ENCODE measurements at places on chromosomes 1 and 21.

GRCh38 chr1:208309771-208310170 is 65.6 kb upstream of the PLXNA2 start:
- no peak for DNase-seq

DNA sequence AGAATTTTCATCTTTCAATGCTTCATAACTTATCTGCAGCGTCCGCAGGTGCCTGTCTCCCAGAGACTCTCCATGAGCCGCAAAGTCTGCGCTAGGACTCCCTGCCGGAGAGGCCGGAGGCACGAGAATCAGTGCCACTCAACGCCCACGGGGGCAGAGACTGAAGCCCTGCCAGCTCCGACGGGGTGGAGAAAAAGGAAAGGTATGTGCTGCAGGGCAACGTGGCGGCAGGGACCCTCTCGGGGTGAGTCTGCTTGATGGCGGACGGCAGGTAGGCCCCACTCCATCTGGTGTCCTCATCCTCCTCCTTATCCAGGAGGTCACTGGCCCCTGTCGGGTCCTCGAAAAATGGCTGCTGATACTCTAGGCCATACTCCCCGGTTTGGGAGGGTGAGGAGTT is 21.9 kb upstream of the MRPS14 start:
- no peak for DNase-seq

- DNase-seq: no peak
Measured at GRCh38 chr1:90204023-90204590, 209.2 kb downstream of the ZNF326 start.

DNA sequence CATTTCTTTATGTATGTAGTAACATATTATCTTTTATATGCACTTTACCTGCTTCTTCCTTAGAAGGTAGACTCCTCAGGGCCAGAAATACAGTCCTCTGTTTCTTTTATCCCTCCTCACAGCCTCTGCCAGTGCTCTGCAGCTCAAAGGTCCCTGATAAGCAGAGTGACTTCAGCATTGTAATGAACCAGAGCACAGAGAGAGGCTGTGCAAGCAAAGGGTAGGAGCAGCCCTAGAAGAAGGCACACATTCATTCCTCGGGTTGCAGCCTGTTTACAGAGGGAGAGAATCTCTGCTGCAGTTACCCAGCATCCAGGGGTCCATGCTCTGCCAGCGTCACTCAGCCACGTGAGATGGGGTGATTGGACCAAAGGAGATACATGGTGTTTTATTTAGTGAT is 101.1 kb downstream of the RHOU start:
- DNase-seq: no peak

GRCh38 chr21:42248783-42249597 is 30.1 kb downstream of the ABCG1 start:
- DNase-seq: no peak

DNA sequence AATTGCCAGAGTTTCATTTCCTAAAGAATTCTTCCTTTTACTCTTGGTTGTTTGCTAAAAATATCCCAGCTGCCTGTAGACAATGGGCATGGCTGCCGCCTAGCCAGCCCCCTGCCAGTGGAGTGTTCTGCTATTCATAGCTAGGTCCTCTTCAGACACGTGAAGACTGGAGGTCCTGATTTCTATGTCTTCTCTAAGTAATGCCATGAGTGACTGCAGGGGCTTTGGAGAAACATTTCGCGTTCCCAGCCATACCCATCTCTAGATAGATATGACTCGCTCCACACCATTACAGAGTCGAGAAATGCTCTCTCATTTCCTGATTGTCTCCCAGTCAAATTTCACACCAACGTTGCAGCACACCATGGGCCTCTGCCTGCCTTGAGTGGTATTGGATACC is 99.5 kb upstream of the BACE2 start:
- no peak for DNase-seq

DNA sequence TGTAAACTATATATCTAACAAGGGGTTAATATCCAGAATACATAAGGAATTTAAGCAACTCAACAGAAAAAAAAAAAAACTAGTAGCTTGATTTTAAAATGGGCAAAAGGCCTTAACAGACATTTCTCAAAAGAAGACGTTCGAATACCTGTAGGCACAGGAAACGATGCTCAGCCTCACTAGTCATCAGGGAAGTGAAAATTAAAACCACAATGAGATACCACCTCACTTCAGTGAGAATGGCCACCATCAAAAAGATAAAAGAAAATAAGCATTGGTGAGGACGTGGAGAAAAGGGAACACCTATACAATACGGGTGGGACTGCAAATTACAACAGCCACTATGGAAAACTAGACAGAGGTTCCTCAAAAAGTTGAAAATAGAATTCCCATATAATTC is 37.3 kb downstream of the NPHP4 start:
- DNase-seq: no peak

DNA sequence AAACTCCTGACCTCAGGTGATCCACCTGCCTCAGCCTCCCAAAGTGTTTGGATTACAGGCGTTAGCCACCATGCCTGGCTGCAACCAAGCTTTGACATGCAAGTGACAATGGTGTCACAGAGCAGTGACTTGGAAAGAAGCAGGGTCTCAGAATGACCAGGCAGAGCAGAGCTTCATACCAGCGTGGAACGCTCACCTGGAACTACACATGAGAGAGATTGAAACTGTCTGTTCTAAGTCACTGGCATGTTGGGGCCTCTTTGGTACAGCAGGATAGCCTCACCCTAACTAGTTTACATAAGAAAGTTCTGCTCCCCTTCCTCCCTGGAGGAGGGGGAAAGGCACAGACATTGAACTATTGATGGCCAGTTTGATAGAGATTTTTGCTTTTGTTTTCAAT is 47.5 kb upstream of the ITPKB start:
- no peak for DNase-seq

DNA sequence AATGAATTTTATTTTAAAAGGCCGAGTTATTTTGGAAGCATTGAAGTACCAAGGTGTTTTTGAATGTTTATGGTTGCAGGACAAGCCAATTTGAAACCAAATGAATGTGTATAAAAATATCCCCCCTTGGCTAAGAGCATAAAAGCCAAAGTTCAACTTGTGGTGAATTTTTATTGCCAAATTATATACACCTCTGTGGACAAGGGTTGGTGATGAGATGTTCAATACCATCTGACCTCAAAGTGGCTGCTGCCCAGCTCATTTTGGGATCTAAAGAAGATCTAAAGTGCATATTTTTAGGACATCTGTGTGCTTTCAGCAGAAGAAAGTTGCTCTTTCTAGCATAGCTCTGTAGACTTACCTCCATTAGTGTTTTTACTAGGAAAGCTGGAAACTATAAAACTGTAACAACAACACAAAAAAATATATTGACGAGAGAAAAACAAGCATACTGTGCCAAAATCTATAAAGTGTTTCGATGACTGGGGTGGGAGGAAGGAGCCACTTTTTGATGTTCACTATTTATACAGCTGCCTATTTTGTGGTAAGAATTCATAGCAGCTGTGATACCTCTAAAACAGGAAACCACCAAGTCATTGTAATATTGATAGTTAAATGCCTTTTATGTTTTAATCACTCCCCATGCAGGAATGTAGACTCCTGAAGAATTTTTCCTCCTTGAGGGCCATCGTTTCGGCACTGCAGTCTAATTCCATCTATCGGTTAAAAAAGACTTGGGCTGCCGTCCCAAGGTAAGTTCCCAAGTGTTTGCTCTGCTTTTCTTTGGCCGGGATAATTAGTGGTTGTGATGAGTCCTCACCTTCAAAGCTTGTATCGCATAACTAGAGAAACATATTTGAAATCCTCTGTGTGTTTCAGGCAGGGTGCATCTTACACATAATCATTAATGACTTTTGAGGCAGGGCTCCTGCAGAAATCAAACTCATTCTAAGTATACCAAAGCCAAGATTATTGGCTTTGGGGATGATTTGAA is 83.2 kb downstream of the RGL1 start:
- no peak for DNase-seq

GRCh38 chr1:55749975-55750627 is 534.9 kb upstream of the USP24 start:
- no peak for DNase-seq

GRCh38 chr1:100366209-100366525 is 13.9 kb downstream of the CDC14A start:
- no peak for DNase-seq

DNA sequence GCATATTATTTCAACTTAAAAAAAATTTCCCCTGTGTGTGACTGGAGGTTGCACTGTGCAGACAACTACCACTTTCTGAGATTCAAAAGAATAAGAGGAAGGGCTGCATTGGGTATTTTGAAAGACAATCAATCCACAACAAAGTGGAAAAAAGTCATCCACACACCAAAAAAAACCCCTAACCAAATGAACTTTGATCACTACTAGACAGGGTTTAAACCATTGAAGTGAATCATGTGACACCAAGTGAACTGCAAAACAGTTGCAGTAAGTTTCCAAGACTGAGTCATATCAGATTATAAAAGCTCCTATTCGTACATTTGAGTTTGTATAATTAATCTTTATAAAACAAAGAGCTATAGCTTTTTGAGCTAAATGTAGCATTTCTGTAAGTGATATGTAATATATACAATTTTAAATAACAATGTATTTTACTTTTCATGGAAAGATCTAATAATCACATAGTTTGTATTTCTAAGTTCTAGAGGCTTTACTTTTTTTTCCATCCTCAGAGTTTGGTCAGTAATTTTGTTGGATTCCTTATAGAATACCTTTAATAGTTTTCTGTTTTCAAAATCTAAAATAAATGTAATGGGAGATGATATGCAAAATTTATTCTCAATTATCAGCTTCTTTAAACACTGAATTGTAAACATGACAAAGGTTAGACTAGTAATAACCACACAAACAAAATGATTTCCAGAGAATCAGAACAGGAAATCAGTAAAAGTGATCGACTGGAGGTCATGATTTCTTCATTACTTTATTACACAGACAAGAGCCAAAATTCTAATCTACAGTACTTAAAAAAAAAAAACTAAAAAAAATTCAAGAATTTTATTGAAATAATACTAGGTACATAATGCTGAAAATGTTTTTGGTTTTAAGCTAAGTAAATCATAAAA is 50.5 kb upstream of the GFI1 start:
- no peak for DNase-seq

DNA sequence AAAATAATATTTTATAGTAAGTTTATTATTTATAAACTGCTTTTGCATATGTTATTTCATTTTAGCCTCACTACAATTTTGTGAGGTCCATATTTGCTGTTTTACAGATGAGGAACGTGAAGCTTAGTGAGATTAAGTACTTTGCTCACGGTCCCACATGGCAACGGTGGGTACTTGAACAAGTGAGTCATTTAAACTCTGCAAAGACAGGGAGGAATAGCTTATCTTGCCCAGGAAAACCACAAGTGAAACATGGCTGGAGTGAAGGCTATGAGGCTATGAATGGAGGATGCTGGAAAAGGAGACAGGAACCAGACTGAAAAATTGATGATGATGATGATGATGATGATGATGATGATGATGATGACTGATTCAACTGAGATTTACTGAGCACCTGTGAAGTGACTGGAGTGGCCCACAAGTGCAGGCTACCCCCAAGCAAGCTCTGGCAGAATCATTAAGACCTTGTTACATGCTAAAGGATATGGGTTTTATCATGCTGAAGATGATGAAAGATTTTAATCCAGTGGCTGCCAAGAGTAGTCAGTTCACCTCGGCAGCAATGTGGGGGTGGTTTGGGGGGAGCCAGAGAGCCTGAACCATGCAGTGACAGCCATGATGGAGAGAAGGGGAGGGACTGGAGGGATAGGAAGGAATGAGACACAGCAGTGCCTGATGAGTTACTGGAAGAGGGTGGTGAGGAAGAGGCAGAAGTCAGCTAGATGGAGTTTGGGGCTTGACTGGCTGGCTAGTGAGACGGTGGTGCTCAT is 1.4 kb upstream of the ABCA4 start:
- no peak for DNase-seq

- DNase-seq: no peak
Measured at GRCh38 chr1:248793592-248793991, 32.1 kb downstream of the SH3BP5L start.

GRCh38 chr1:153611356-153611755 is 1.6 kb downstream of the S100A16 start:
- no peak for DNase-seq

DNA sequence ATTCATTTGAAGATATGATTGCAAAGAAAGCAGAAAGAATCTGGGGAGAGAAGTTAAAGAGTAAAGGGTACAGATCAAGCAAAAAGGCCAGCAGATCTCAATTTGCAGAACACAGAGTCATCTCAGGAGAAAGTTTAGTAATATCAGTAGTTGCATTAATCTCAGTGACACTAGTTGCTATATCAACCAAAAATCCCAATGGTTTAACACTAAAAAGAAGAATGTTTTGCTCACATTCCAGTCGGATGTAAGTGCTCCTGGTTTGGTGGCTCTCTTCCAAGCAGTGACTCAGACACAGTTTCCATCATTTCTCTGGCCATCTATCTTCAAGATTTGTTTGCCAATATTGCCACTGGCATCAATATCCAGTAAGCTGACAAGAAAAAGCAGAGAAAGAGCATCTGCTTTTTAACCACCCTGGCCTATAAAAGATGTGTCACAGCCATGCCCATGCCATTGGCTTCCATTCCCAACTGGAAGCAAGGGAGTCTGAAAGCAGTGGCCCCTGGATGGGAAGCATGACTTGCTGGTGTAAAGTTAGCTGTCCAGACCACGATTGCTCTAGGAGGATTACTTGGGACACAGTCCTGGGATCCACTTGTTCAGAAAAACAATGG is 45.5 kb upstream of the AIM2 start:
- DNase-seq: no peak

- DNase-seq: no peak
Measured at GRCh38 chr1:47031059-47031458, 7.6 kb downstream of the CYP4X1 start.

DNA sequence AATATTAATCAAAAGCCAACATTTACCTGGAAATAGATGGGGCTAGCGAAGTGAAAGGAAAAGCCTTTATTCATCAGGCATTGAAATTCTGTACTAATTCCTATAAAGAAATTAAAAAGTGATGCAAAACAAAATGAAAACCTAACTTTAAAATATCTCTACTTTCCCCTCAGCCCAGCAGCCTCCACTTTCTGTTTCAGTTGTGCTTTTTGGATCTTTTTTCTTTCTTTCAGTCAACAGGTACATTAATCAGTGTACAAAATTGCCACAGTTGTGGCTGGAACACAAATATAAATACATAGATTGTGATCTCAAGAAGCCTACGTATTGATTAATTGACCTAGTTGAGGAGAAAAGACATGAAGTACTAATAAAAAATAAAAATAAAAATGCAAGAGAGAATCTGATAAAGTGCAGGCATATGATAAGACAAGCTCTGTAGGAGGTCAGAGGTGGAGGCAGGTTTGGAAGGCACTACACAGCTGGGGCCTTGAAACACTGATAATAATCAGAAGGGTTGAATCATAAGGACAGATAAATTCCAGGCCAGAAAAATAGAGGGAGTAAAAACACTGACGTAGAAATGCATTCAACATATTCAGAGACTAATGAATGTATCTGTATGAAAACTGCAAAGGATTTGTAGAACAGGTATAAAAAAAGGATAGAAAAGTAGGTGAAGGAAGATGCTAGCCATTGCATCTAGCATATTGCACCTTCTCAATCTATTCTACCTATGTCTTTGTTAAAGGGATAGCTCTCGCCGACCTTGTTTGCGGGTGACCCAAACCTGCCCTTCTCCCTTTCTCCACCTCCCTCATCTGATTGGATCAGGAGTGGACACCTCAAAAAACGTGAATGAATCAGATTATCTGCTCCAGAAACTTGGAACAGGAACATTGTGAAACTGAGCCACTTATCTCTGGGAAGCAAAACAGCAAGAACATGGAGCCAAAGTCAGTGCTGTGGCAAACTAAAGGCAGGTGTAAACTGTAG is 607.8 kb upstream of the ADGRL2 start:
- no peak for DNase-seq

Data from mesenteric fat pad (tissue), 1 donor.